CD4-positive, alpha-beta T cell treated with Interferon gamma for 1 hour (primary cell): ENCODE measurements at places on chromosomes 11 and 22.

- no peak for DNase-seq
Measured at GRCh38 chr11:77141034-77141433, 13.0 kb downstream of the MYO7A start.

DNA sequence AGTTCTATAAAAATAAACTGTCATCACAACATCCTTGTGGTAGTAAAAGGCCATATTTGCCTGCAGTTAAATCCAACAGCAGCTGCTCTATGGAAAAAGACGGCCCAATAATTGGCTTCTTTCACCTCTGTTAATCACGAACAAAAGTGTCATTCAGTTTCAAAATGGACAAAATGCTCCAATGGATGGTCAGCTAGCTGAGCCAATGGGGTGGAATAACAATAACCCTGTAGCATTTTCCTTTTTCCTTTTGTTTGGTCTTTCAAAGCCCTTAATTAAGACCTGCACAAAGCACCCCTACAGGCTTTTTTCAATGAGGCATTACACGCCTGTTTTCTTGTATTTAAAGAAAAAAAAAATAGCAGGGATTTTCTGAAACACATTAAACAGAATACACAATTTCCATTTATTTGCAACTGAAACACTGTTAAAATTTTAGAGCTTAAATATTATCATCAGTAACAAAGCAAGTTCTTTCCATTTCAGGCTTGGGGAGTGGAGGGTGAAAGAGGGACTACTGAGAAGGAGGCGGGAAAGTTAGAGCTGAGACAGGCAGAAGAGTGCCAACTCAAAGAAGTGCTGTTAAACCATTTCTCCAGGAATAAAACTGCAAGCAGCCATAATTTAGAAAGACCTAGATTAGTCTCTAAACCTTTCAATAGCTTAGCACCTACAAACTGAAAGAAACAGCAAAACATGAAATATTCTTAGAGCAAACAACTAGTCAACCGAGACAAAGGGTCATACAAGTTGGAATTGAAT lies 28.7 kb downstream of the LGR4 start:
- DNase-seq, result no peak

DNA sequence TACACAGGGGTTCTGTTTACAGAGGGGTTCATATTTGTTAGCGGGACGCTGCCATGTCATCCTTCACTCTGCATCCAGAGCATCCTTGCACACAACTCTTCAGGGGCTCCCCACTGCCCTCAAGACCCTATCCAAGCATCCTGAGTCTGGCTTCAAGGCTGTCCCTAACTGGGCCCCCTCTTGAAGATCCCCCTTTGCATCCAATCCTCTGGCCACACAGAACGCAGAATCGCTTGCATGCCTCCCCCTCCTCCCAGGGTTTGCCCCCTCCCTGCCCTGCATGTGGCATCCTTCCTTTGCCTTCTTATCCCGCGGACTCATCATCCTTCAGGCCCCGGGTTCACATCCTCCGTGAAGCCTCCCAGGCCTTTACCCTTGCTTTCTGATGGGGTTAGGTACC lies 18.6 kb downstream of the C1QTNF6 start:
- DNase-seq, result no peak

DNA sequence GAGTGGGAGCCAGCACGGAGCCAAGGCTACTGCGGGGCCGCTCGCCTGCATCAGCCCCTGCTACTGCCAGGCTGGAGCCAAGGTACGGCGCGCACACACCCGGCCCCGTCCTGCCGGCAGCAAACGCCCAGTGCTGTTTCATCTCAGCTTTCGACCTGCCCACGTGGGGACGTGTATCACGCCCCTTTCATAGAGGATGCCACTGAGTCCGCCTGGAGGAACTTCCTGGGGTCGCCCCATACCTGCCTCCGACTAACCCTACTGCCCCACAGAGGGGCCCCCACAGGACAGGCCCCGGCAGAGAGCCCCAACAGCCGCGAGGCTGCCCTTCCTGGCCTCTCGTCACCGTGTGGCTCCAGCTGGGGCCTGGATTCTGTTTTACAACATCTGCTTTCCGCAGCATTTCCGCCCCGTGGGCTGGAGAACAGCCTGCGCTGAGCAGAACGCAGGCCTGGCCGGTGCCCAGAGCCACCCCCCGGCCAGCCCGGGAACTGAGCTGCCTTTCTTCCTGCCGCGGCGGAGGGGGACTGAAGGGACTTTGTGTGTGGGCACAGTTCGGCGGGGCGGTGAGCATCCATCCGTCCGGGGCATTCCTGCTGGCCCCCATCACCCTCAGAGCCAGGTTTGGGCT lies 22.9 kb upstream of the ARHGAP8 start:
- no peak for DNase-seq

GRCh38 chr22:37088108-37088605 lies 21.4 kb downstream of the TMPRSS6 start:
- DNase-seq, result no peak

- DNase-seq, result no peak
Measured at GRCh38 chr11:47052165-47052564, 115.6 kb downstream of the CSTPP1 start.

DNA sequence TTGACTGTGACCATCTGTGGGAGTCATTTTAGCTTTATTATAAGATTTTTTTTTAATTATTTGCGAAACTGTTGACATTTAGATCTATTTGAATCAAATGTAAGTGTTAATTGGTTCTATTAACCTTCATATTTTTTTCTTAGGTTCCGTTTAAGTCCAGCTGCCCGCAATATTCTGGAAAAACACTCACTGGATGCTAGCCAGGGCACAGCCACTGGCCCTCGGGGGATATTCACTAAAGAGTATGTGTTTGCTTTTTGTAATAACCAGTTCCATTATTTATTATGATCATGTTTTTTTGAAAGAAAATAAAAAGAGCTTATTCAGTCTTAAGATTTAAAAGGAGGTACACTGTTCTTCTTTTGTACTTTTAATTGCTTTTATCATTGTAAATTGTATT lies 43.9 kb downstream of the PDHX start:
- DNase-seq, result no peak

DNA sequence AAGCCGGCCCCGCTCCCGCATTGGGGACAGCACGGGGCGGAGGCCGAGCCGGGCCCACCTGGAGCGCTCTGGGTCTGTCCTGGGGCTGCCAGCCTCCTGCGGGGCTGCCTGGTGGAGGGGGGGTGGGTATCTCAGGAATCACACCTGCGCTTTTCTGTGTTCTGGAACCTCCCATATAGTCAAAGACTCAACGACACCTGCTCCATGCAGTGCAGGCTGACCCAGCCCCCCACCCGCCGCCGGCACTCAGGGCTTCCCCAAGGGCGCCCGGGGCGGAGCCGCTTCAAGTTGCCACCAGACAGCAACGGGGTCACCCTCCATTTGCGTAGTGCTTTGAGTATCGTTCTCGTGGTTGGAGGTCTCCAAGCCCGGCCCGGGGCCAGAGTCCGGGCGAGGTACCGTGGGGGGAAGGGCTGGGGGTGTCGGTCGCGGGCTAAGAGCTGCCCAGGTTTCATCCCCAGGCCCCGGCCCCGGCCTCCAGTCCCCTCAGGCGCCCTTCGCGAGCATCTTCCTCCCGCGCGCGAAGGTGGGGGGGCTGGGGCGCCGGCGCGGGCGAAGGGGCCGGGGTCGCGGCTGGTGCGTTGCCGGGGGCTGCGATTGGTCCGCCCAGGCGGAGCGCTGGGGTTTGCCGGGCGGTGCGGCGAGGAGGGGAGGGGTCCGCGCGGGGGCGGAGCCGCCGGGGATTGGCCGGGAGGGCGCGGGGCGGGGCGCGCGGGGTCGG lies 6.6 kb downstream of the TSPAN4 start:
- no peak for DNase-seq

- no peak for DNase-seq
Measured at GRCh38 chr11:125443767-125444311, 52.2 kb downstream of the FEZ1 start.

- DNase-seq, result no peak
Measured at GRCh38 chr22:49426098-49426497, 401.6 kb downstream of the BRD1 start.

GRCh38 chr11:64260147-64260708 lies 8.9 kb downstream of the PLCB3 start:
- DNase-seq, result no peak

- DNase-seq, result no peak
Measured at GRCh38 chr11:71165771-71166170, 86.6 kb downstream of the SHANK2 start.

DNA sequence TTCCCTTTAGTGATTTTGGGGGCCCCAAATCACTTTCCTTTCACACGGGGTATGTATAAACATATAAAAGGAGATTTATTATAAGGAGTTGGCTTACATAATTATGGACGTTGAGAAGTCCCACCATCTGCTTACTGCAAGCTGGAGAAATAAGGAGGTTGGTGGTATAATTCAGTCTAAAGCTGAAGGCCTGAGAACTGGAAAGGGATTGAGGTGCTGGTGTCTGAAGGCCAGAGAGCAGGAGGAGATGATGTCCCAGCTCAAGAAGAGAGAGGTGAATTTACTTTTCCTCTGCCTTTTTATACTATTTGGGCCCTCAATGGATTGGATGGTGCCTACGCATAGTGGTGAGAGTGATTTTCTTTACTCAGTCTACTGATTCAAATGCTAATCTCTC lies 1.3 kb upstream of the ZNF202 start:
- no peak for DNase-seq

DNA sequence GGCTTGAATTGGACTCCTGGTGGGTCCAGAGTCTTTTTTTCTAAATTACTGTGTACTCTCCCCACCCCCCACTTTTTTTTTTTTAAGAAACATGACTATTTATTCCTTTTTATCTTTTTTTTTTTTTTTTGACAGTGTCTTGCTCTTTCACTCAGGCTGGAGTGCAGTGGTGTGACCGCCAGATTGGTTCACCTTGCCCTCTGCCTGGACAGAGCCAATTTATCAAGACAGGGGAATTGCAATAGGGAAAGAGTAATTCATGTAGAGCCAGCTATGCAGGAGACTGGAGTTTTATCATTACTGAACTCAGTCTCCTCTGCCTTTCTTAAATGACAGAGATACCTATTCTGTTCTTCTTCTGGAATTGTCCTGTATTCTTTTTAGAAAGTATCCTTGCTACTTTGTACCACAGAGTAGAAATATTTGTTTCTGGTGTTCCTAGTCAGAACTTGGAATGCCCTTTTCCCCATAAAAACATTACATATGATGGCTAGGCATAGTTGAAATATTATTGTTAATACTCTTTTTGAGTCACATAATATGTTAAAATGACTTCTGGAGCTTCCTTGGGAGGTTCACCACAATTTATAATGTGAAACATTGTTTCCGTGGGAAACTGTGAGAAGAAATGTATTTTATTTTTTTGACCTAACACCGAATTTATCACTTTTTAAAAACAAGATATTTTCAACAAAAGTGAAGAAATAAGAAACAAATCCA lies 95.6 kb downstream of the UVRAG start:
- DNase-seq, result no peak

DNA sequence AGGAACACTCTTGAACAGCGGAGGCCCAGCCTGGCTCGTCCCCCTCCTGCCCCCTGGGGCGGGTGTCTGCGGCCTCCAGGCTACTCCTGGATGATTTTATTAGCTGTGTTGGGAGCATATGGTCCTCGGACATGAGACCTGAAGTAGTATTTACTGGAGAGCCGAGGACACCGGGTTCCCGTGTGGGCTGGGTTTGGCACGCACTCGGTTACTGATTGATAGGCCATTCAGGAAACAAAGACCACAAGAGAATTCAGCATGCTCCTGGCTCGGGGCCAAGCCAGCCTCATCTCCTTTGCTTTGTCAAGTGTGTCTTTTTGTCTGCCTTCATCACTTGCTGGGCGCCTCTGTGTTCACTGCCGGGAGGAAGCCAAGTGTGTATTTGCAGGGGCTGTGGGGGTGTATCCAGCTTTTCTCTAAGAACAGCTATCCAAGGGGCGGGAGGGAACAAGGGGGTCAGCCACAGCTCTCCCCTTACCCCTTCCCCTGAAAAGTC lies 9.7 kb downstream of the FXYD2 start:
- peak; percentile 85 for DNase-seq

DNA sequence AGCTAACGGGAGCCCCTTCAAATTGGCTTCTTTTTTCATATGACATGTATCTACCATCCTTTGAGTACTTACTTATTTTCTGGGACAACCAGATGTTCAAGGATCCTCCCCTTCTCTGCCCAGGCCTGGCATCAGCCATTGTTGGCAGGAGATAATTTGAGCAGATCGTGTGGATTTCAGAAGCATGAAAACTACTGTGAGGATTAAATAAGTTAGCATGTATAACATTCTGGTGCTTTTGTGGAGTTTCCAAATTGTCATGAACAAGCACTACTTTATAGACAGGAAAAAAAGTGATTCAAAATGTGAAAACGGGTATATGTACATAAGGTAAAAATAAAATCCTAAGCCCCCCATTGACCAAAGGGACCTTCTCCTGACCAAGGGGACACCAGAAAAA lies 2.1 kb upstream of the NADSYN1 start:
- no peak for DNase-seq

- DNase-seq, result no peak
Measured at GRCh38 chr11:71434576-71435130, 13.5 kb downstream of the DHCR7 start.

- DNase-seq, result no peak
Measured at GRCh38 chr22:39839204-39839603, 54.4 kb downstream of the ENTHD1 start.

DNA sequence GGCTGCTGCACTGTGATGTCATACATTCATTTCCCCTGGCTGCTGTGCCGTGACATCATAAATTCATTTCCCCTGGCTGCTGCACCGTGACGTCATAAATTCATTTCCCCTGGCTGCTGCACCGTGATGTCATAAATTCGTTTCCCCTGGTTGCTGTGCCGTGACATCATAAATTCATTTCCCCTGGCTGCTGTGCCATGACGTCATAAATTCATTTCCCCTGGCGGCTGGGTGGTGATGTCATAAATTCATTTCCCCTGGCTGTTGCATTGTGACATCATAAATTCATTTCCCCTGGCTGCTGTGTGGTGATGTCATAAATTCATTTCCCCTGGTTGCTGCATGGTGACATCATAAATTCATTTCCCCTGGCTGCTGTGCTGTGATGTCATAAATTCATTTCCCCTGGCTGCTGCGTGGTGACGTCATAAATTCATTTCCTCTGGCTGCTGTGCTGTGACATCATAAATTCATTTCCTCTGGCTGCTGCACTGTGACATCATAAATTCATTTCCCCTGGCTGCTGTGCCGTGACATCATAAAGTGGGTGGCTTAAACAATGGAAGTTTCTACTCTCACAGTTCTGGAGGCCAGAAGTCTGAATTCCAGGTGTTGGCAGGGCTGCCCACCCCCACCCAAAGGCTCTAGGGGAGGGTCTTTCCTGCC lies 301.1 kb downstream of the SHANK2 start:
- DNase-seq, result no peak

GRCh38 chr11:30446520-30446919 lies 123.6 kb downstream of the ARL14EP start:
- no peak for DNase-seq

DNA sequence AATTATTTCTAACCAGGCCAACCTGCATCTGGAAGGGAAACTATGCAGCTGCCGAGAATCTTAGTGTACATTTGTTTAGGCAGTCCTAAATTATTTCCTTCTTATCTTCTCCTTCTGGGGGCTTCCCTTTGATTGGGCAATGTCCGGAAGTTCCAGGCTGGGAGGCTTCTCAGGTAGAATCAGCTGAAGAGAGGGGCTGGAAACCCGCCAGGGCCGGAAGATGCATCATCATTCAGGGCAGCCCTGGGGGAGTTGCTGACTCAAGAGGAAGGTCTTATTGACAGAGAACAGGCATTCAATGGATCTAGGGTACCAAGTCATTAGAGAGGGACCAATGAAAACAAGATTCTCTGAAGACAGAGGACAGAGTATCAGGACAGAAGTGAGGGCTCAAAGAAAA lies 150.7 kb downstream of the BLID start:
- DNase-seq, result no peak
